Upper lobe of right lung (tissue), 1 donor: ENCODE measurements at places on chromosomes 7 and 10.

DNA sequence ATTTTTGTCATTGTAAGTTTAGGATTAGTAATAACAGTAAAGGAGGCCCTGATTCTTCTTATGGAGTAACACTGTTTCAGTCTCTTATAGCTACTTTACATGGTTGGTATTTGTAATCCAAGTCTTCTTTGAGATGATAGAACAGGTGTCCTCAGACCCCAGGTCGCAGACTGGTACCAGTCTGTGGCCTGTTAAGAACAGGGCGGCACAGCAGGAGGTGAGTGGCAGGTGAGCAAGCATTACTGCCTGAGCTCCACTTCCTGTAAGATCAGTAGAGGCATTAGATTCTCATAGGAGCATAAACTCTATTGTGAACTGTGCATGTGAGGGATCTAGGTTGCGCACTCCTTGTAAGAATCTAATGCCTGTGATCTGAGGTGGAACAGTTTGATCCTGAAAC is 77.3 kb downstream of the STK31 start:
- DNase-seq, result no peak

DNA sequence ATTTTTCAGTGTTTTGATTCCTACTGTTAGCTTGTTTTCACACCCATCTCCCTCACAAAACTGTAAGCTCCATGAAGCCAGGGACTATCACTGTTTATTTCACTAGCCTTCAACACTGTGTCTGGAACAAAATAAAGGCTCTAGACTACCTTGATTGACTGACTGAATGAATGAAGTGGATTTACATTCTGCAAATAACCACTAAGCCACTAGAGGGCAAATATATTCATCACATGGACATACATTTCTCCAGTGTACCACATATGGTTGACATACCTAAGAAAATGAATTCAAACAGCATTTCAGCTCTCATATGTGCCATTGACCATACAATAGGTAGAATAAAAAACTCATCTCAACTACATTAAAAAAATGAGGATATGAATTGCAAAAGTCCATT is 185.9 kb downstream of the RAB11FIP2 start:
- no peak for DNase-seq

GRCh38 chr7:149846436-149847046 is 8.4 kb downstream of the ZNF862 start:
- no peak for DNase-seq

DNA sequence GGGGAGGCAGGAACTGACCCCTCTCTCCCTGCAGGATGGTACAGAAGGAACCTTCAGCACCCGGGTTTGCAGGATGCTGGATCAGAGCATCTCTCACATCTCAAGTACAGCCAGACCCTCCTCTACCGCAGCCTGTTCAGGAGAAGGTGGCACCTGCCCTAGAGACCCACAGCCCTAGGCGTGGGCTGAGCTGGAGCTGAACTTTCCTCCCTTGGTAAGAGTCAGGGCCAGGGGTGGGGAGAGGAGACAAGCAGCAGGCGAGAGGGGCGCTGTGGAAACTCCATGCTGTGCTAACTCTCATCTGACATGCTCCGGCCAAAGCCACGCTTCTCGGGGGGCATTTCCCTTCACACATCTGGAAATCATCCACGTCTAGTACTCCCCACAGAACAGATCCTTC is 154.4 kb downstream of the DIP2C start:
- peak; percentile 30 for DNase-seq

DNA sequence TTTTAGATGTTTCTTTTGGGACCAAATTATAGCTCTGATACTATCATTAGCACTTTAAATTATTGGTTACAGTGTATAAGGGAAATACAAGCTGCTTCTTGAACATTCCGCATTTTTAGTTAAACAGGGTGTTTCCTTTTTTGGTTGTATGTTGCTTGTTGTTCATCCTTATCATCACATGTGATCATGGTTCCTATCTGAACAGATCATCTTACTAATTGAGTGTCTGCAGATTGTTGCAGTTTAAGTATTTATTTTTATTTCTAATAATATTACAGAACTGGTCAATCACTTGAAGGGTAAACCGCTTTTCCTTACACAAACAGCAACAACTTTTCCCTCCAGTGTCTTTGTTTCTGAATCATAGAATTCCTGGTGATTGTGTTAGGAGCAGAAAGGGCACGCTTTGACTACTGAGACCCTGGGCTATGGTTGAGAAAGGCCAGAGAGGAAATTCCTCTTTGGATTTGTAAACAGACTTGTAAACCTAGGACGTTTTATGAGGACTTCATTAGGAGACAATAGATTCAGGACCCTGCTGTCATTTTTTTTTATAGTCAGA is 37.2 kb downstream of the CHN2 start:
- no peak for DNase-seq

GRCh38 chr7:149457766-149458165 is 3.1 kb downstream of the ZNF777 start:
- no peak for DNase-seq
